Thoracic aorta (tissue), 2 donors: ENCODE measurements at places on chromosomes 16 and 17. TPM values are rescaled to one million over a fixed set of nuclear protein-coding genes. Genes with fewer than 3 reads are reported as not detected.

Gene HSD17B1
- total RNA-seq: 2.8 TPM

- no peak for DNase-seq
Observed at GRCh38 chr17:72022328-72023275, 98.2 kb upstream of the SOX9 start.

Gene SLC22A31
- total RNA-seq: not detected

GRCh38 chr16:81723098-81723723 is 55.9 kb upstream of the PLCG2 start:
- no peak for DNase-seq

DNA sequence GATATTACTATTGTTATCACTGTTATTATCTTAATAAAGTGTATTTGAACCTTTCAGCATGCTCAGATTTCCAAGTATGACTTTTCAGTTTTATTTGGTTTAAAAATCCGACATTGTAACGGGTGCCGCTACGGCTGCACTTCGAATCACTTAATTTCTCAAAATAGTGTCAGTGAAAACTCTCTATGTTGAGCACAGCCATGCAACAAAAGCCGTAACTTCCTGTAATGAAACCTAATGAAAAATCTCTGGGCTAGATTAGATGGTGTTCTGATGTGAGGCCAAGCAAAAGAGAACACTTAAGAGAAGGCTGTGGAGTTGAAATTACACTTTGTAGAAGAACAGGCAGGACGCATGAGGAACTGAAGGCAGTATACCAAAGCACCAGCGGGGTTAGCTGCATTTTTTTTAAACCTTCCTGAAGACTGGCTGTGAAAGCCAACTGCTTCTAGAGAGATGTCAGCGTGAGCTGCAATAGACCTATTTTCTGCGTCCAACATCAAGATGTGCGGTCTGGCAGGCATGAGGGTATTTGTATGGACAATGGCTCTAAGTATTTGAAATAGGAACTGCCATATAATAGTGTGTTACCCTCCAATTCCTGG is 1545.0 kb upstream of the GOT2 start:
- no peak for DNase-seq

- no peak for DNase-seq
Observed at GRCh38 chr17:2690165-2691068, 21.1 kb downstream of the CLUH start.

Gene KRT24
- not detected for total RNA-seq

DNA sequence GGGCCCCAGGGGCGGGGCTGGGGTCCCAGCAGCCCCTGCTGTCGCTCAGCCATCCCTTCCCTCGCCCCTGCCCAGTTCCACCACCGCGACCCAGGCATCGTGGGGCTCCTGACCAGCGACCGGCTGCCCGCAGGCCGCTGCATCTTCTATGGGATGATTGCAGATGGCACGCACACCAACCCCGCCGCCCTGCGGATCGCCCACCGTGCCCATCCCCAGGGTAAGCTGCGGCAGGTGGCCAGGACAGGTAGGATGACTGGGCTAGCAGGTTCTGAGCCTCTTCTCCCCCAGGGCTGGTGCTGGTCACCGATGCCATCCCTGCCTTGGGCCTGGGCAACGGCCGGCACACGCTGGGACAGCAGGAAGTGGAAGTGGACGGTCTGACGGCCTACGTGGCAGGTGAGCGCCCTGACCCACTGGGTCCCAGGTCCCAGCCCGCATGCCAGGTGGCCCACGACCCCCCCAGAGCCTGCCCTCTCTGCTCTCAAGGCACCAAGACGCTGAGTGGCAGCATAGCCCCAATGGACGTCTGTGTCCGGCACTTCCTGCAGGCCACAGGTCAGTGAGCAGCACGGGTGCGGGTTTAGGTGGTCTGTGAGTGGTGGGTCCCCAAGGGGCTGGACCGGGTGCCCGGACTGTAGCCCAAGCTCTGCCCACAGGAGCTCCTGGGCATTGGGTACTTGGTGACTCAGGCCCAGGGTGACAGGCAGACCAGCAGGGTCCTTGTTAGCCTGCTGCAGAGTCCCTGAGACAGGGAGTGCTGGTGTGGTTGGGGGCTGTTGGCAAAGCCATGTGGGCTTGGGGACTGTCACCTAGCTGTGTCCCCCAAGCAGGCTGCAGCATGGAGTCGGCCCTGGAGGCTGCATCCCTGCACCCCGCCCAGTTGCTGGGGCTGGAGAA is 2.8 kb downstream of the CEMP1 start:
- no peak for DNase-seq

DNA sequence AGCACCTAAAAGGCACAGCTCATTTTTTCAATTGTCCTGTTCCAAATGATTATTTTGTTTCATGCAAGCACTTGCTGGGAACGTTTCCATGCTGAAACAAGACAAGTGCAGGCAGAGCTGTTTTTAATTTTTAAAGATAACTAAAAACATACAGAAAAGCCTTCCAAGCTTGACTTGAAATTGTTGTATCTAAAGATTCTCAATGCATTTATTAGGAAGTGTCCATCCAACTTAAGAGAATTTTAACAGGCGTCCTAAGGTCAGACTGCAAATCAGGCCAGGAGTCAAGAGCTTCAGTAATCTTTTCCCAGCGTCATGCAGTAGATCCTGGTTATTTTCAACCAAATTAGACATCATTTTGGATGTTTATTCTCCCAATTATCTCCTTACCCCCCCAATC is 702.8 kb downstream of the KCNJ2 start:
- DNase-seq: no peak

DNA sequence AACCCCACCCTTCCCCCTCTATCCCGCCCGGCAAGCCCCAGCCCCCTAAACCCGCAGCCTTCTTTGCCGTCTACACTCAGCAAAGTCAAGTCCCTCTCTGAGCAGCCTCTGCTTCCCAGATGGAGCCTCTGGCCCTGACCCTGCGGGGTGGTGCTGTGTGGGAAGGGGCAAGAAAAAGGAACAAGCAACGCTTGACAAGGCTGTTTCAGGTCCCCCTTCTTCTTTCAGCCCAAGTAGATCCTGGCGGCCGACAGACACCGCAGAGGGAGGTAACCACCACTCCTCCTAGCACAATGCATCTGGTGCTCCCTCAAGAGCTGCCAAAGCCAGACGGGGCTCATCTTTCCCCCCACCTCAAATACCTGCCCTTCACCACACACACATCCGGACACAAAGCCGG is 178.3 kb downstream of the ENGASE start:
- no peak for DNase-seq

DNA sequence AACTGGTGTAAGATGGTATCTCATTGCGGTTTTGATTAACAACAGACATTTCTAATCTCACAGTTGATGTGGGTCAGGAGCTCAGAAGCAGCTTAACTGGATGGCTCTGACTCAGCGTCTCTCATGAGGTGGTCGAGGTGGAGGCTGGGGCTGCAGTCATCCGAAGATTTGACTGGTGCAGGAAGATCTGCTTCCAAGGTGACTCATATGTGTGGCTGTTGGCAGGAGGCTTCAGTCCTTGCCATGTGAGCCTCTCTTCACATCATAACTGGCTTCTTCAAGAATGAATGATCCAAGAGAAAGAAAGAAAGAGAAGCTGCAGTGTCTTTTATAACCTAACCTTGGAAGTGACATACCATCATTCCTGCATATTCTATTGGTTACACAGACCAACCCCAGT is 376.1 kb downstream of the SEC14L1 start:
- no peak for DNase-seq

DNA sequence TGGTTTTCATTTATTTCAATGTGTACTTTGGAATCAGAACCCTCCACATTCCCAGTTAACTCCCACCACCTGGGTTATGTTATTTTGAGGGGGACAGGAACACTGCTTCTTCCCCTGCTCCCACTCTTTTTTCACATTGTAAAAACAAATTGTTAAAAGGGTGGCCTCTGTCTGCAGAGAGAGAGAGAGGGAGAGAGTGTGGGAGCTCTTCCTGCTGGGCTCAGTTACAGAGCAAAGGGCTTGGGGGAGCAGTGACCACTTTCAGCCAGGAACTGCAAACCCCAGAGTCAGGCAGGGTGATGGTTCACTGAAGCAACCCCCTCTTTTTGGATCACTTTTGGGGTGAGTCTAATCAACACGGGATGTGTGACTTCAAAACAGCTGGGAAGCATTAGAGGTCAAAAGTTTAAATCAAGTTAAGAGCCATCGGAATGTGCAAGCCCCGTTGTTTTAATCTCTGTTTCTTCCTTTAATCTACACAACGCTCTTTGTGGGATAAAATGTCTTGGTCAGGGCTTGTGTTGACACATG is 577.0 kb upstream of the CDH11 start:
- DNase-seq: no peak

DNA sequence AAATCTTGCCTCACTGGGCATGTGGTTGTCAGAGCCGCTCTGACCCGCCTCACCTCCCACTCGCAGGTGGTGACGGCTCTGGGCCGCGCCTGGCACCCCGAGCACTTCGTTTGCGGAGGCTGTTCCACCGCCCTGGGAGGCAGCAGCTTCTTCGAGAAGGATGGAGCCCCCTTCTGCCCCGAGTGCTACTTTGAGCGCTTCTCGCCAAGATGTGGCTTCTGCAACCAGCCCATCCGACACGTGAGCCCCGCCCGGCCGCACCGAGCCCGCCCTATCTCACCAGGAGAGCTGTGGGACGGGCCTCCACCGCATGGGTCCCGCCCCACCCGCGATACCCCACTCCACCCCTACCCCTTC is 4.0 kb downstream of the TGFB1I1 start:
- no peak for DNase-seq

DNA sequence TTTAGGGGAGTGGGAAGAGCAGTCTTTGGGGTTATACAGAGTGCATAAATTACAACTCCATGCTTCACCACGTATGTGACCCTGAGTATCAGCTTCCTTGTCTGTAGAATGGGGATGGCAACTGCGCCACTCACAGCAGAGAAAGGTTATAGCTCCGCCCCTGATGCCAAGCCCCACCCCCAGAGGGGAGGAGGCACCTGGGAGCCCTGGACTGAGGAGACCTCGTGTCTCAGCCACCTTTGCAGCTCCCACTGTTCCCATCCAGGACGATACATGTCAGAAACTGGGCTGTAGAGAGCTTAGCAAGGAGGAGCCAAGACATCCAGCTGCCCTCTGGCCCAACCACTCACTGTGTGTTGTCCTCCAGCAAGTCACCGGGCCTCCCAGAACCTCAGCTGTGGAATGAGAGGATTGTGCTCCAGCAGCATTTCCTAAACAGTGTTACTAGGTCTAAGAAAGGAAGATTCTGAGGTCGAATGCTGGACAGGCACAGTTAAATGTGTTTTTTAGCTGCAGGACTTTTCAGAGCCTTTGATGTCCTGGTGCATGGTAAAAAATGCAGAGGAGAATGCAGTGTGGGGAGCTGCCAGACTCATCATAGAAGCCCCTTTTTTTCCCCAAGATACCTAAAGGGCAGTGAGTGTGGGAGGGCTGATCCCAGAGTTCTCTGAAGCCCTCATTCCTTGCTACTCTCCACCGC is 49.4 kb downstream of the BEAN1 start:
- no peak for DNase-seq

- DNase-seq: no peak
Observed at GRCh38 chr16:13906168-13907089, 13.5 kb upstream of the ERCC4 start.

DNA sequence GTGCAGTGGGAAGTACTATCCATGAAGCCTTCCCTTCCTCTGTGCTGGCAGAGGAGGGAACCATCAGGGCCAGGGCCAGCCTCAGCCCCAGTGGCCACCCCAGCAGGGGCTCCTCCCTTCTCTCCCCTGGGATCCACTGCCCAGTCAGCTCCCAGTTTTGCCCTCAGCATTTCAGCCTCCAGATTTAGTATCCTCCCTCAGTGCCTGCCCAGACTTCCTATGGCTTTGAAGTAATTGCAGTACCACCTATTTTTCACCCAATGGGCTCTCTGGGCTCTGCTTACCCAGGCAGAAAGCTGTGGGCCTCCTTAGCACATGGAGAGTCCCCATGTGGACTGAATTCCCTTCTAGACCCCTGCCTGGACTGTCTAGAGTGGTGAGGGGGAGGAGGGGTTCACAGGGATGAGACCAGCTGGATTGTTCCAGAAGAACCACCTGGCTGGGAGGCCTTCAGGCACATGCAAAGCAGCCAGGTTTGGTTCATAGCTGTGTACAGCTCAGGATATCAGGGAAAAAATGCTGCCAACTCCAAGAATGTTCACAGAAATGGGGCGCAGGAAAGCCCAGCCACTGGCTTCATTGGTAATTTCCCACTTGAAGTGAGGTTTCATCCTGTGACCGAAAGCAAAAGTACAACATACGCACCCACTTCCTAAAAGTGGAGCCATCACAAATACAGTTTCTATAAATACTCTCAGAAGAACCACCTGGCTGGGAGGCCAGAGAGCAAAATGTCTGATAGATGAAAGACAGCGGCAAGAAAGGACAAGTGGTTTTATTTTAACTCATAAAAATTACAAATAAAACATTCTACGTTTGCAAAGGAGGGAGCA is 15.2 kb upstream of the HERPUD1 start:
- no peak for DNase-seq

Gene GPR142
- not detected for total RNA-seq

GRCh38 chr16:71855937-71856662 is 10.3 kb downstream of the ATXN1L start:
- no peak for DNase-seq

GRCh38 chr16:12519986-12520385 is 283.7 kb downstream of the CPPED1 start:
- no peak for DNase-seq

Gene NOS2
- total RNA-seq: not detected

Gene ATP2A3
- 37.2 TPM for total RNA-seq

- DNase-seq: no peak
Observed at GRCh38 chr17:16197276-16197675, 18.1 kb downstream of the NCOR1 start.

Gene RGS11
- total RNA-seq: 16.8 TPM

Gene SECTM1
- total RNA-seq: 32.2 TPM

GRCh38 chr17:38672788-38673706 is 1.7 kb downstream of the EPOP start:
- DNase-seq: no peak

- no peak for DNase-seq
Observed at GRCh38 chr17:45715787-45716186, 68.3 kb upstream of the CRHR1 start.

GRCh38 chr16:10356870-10357842 is 28.7 kb upstream of the ATF7IP2 start:
- no peak for DNase-seq
